Stimulated activated CD4-positive, alpha-beta T cell treated with anti-CD3 and anti-CD28 coated beads, TNF-alpha, amount 100 ng/mL, for 1 hour (primary cell): ENCODE measurements at places on chromosomes 2 and 18.

GRCh38 chr2:129248198-129248597 is 731.3 kb upstream of the RAB6C start:
- DNase-seq = no peak

- DNase-seq = no peak
Measured at GRCh38 chr2:66901344-66901743, 466.4 kb downstream of the MEIS1 start.

GRCh38 chr2:173511942-173512341 is 157.3 kb downstream of the CDCA7 start:
- DNase-seq = no peak

- DNase-seq = no peak
Measured at GRCh38 chr2:157443795-157444640, at the start of gene CYTIP. TSS of gene CYTIP (minus strand) at chr2:157444089. CDS start at chr2:157444020, 69 bp downstream.

DNA sequence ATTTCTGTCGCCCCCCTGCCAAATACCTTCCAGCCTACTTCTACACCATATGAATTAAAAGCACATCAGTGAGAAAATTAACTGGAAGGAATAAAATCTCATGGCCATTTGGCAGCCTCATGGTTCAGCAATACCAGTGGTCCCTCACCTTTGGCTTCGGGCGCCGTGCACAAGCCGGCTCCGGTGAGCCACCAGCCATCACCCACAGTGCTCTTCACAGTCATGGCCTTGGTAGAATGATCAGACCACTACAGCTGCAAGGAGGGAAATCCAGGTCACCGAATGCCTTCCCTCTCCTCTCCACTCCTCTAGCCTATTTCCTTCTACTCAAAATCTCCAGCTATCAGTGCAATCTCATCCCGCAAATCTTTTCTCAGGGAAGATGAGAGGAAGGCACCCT is 239.1 kb downstream of the C1D start:
- no peak for DNase-seq
